Left kidney (tissue), 8 donors: ENCODE measurements at places on chromosomes 3 and 15. TPM values are rescaled to one million over a fixed set of nuclear protein-coding genes. Genes with fewer than 3 reads are reported as not detected.
A peak's percentile ranks its signal among the peaks of the same experiment; 100 is the strongest.

ELL3 gene
- 4.6 TPM for polyA plus RNA-seq

CHRM5 gene
- polyA plus RNA-seq, result 0.35 TPM

MINDY4B gene
- not detected for polyA plus RNA-seq

CPNE9 gene
- polyA plus RNA-seq, result not detected

CELSR3 gene
- 1.1 TPM for polyA plus RNA-seq

DNA sequence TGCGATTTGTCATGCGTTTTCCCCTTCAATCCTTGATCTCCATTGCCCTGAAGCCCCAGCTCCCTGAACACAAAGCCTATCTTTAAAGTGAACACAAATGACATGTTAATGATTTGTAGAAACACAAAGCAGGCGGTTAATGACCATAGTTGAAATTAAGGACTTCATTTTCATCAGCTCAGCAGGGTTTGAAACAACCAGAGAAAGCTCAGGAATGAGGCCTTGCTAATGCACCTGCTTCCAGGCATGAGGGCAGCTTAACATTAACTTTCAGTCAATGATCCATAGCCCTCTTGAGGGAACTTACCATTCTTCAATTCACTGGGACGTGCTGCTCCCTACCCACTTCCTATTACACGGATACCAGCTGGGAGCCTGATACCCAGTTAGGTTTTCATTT is 427.2 kb upstream of the CBLB start:
- peak; percentile 47 for DNase-seq

GRCh38 chr15:85525755-85526154 is 145.4 kb downstream of the AKAP13 start:
- DNase-seq, result no peak

DNA sequence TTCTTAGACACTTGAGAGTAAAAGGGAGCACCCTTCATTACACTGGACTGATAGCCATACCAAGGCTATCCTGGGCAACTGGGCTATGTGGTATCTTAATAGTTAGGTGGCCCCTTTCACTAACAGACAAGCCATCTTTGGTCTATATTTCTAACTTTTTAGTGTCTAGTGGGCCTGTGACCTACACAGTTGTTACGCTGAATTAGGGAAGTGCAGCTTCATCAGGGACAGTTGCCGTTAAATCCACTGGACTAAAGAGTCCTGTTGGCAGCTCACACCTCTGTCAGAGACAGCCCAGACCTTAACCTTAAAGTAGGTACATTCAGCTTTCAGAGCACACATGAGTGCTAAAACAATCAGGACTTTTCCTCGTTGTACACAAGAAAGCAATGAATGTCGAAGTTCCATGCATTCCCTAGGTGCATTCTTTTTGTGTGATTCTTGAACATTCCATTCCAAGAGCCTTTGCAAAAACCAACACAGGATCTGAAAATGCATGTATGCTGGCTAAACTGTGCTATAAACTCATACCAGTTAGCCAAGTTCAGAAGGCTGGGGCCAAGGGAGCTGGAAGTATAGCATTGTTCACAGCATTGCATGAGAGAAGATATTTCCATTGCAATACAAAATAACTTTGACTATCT is 230.2 kb upstream of the EIF1B start:
- no peak for DNase-seq

- no peak for DNase-seq
Observed at GRCh38 chr3:192063570-192063969, 602.6 kb downstream of the PYDC2 start.

- no peak for DNase-seq
Observed at GRCh38 chr3:149421764-149422163, 44.3 kb upstream of the TM4SF1 start.

GRCh38 chr3:71358243-71358642 is 225.3 kb downstream of the FOXP1 start:
- no peak for DNase-seq

DNA sequence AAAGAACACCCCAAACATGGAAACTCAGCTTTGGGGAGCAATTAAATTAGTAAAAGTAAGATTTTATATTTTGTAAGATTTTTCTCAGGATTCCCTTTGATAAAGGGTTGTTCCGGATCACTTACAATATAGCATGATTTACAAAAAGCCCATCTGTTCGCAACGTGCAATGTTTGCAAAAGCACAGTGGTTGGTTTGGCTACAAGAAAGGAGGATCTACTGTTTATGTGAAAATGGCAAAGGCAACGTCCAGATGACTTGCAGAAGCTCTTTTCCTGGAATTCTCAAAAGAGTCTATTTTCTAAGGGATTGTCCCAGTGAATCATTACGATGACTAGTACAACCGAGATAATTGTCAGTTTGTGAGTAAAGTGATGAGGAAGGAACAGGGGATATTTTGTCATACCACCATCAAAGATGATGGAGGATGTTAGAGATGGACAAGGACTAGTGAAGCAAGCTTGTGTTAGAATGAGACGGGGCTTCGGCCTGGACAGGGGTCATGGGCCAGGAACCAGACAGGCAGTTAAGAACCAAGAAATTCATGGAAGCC is 71.6 kb downstream of the CRYGS start:
- no peak for DNase-seq

DNA sequence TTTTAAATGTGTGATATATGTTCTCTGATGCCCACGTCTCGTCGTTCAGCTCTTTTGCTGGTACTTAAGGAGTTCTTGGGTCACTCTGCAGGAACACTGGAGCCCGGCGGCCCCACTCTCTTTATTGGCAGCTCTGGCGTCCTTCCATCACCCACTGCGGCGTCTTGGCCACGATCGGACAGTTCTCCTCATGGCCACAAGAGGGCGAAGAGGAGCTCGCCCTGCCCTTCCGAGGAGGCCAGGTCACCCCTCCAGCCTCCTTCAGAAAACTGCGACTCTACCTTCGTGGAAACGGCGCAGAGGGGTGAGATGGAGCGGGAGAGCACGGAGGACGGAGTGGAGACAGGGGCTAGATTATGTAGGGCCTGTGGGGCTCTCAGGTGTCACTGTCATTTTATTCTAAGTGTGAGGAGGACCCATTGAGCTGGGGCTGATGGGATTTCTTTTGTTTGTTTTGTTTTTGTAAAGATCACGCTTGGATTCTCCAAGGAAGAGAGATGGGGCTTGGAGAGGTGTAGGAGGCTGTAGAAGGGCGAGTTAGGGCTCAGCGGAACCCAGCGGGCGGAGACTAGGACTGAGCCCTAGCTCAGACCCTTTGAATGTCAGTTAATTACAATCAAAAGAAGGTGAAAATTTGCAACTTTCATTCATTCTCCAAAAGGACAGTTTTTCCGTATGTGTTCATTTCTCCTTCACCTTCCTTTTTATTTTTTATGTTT is 28.0 kb upstream of the GABRA5 start:
- DNase-seq, result no peak

GRCh38 chr3:111712294-111713167 is 117.4 kb upstream of the ZBED2 start:
- DNase-seq, result no peak

DNA sequence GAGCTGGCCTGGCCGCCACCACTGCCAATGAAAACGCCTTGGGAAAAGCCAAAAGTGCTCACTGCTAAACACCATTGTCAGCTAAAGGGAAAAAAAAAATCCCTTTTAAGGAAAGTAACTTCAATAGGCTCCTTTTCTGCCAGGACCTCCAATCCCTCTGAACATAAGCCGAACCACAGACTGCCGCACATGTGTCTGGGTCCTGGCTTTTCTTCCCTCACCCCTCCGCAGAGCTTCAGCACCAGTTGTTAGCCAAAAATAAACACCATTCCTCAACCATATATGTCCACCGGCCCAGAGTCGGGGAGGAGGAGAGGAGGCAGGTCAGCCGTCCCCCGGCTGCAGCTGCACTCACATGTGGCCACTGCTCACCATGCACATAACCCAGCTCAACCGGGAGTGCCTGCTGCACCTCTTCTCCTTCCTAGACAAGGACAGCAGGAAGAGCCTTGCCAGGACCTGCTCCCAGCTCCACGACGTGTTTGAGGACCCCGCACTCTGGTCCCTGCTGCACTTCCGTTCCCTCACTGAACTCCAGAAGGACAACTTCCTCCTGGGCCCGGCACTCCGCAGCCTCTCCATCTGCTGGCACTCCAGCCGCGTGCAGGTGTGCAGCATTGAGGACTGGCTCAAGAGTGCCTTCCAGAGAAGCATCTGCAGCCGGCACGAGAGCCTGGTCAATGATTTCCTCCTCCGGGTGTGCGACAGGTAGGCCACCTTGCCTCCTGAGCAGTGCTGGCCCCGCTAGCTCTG is at the start of gene FBXL22:
Gene FBXL22 (plus strand): TSS at position 350 of the 753 bp plus-strand sequence. CDS start 6 bp downstream, at position 356.
- no peak for DNase-seq

DNA sequence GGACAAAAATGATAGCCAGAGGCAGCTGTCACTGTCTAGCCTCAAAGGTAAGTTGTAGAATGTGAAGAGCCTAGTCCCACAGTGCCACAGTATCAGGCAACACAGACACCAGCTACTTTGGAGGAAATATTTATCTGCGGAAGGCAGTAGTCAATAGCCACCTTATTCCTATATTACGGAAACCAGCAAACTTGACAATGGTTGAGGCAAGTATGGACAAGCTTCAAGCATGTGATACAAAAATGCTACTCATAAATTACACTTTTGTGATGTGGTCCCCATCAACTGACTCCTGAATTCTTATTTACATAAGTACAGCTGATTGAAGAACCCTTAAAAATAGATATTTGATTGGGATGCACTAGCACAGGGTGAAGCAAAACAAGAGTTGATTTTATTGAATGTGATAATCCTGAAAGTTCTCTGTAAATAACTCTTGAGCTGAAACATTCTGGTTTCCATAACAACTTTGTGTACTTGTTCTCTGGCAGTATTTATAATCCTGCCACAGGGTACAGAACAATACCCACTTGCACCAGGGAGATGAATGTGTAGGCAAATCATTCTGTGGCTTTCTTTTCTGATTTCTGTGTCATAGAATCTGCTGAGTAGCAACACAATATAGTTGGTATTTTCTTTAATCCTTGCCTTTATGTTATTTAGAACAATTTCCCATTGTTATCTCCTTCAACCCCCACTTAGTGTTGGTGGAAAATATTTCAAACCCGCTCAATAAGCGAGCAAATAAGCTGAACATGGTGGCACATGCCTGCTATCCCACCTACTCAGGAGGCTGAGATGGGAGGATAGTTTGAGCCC is at the start of gene ANKUB1:
Gene ANKUB1 (minus strand): TSS at position 103 of the 819 bp plus-strand sequence. CDS start 188 bp downstream, outside the sequence.
- no peak for DNase-seq

DNA sequence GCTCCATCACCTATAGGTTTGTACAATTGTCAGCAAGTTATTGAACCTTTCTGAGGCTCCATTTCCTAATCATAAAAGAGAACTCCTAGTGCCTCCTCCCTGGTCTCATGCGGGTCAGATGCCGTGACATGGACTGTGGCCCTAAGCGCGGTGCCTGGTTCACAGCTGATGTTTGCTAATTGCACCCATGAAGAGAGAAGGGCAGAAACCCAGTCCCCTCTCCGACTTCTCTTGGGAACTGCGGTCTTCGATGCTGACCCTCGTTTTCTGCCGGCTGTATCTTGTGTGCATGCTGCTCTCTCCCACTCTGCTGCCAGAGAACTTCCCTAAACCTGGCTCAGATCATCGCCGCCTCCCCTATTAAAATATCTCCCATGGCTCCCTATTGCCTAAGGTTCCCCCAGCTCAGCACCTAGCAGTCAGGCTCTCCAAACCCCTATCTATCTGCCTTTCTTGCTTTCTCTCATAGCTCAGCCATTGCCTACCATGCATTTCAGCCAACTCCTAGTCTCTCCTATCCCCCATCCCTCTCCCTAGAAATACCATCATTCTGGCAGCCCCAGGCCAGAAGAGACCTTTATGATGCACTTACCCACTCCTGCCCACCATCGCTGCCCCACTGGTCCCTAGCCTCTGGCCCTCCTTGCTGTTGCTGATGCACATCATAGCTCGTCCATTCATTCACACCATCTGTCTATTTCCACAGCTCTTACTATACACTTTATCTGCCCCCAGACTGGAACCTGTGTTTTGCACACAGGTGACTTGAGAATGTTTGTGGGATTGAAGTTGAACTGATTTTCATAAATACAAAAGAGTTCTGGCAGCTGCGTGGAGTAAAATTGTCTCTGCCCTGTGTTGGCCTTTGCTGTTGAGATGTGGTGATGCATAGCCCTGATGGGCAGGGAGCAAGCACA is 6.6 kb downstream of the ISG20 start:
- DNase-seq, result no peak

GRCh38 chr3:53150247-53151085 is 10.5 kb upstream of the PRKCD start:
- no peak for DNase-seq

- DNase-seq, result no peak
Observed at GRCh38 chr15:52224211-52224610, 33.0 kb upstream of the GNB5 start.

DNA sequence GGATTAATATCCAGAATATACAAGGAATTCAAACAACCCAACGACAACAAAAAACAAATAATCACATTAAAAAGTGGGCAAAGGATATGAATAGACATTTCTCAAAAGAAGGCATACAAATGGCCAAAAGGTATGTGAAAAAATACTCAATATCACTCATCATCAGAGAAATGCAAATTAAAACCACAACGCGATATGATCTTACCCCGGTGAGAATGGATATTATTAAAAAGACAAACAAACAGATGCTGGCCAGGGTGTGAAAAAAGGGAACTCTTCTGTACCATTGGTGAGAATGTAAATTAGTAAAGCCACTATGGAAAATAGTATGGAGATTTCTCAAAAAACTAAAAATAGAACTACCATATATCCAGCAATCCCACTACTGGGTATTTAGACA is 43.5 kb upstream of the MEF2A start:
- DNase-seq, result no peak

GRCh38 chr3:71997066-71997653 is 212.2 kb upstream of the PROK2 start:
- DNase-seq, result no peak

- no peak for DNase-seq
Observed at GRCh38 chr3:159348431-159348830, 546.6 kb downstream of the MFSD1 start.

- peak; percentile 50 for DNase-seq
Observed at GRCh38 chr15:58182460-58183163, 44.4 kb downstream of the AQP9 start.

GRCh38 chr3:96416549-96417255 is 397.7 kb upstream of the EPHA6 start:
- DNase-seq, result no peak

- DNase-seq, result no peak
Observed at GRCh38 chr15:28959326-28959725, 73.6 kb downstream of the APBA2 start.
